CD4-positive, alpha-beta T cell treated with Interleukin-12 subunit alpha and Interleukin-12 subunit beta, for 1 hour (primary cell): ENCODE measurements at places on chromosomes 16 and 17.

DNA sequence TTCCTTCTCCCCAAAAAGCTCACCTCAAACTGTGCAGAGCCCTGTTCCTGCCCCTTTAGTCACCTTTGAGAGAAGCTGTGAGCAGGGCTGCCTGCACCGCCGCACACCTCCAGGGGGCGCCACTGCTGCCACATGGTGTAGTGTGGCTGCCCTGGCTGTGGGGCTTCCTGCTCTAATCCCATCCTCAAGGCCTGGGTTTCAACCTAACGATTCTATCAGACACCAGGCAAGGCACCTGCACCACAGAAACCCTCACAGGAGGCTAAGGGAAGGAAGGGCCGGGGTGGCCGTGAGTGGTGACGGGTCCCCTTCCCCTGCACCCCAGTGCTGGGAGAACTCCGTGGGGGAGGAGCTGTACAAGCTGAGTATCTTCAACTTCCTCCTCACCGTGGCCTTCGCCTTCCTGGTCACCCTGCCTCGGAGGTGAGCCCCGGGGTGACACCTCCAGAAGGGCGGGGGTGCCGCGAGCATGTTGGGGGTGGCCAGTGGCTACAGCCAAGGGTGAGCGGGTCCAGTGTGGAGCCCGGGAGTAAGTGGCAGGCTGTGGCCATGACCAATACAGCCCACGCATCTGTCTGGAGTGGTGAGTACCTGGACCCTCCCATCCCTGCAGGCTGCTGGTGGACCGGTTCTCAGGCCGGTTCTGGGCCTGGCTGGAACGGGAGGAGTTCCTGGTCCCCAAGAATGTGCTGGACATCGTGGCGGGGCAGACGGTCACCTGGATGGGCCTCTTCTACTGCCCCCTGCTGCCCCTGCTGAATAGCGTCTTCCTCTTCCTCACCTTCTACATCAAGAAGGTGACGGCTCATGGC is 7.0 kb downstream of the TMC8 start:
- peak; percentile 52 for DNase-seq

DNA sequence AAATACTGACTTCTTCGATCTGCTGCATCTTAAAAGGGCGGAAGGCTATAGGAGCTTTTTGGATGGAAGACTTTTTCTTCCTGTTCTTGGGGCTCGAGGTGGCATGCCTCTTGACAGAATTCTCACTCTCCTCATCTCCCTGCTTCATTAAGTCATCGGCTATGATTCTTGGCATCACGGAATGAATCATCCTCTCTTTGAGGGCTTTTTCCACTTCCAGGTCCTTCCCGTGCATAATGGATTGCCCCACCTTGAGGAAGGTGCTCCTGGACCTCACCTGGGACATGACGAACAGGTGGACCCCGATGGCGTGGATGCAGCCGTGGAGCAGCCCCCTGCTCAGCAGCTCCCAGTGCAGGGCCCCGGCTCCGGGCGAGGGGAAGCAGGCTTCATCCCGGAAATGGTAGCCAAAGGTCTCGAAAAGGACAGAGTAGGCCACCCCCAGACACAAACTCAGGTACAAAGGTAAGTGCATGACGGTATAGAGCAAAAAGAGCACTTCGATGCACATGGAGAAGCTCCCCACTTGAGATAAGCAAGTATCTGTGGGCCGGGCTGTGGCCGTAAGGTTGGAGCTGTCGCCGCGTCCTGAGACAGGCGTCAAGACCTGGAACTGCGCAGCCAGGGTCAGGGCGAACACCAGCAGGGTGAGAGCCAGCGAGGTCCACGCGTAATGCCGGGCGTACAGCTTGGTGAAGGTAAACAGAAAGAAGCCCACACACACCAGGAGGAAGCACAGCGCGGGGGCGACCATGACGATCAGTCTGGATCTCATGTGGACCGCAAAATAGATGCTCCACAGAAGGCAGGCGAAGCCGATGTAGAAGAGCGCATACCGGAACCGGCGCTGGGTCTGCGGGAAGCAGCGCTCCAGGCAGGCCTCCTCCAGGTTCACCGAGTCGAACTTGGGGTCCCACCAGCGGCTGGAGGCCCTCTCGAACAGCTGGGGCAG is 1.7 kb downstream of the ADCY9 start:
- no peak for DNase-seq

DNA sequence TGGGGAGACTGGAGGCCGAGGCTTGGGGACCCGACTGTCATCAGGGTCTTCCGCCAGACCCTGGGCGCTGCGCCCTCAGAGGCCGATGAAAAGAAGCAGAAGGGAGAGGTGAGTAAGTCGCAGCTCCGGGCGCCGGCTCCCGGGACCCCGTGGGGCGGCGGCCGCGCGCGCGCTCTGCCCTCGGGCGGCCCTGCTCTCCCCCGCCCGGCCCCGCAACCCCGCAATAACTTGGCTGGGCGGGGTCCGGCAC is 392 bp upstream of the ABHD15 start:
- no peak for DNase-seq

GRCh38 chr17:81869221-81870130 is 1.7 kb downstream of the ARHGDIA start:
- peak; percentile 42 for DNase-seq

GRCh38 chr17:27360507-27360906 is 66.6 kb downstream of the WSB1 start:
- DNase-seq, result no peak

DNA sequence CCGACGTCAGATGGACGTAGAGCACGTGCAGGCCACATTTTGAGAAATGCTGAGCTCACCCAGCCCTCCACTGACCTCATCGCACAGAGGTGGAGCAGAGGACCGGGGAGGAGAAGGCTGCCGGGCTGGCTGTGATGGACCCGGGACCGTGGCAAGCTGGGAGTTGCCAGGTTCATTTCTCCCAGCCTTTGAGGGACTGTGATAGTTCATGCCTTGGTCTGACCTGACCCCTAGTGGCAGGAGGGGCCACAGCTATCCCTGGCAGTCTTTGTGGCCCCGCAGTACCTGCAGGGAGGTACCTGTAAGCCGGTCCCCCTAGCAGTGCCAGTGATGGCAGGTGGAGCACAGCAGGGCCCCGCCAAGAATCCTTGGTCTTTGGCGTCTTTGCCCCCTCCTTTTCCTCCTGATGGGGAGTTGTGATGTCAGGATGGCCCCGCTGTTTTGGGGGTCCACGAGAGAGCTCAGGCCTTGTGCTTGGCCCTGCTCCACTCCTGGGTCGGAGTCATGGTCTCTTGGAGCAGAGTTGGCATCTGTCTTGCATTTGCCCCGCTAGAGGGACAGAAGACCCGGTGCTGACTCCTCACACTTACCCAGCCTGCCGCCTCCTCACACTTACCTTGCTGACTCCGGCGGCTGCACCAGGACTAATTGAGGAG is 50.4 kb downstream of the OR1D5 start:
- DNase-seq, result peak; percentile 51

DNA sequence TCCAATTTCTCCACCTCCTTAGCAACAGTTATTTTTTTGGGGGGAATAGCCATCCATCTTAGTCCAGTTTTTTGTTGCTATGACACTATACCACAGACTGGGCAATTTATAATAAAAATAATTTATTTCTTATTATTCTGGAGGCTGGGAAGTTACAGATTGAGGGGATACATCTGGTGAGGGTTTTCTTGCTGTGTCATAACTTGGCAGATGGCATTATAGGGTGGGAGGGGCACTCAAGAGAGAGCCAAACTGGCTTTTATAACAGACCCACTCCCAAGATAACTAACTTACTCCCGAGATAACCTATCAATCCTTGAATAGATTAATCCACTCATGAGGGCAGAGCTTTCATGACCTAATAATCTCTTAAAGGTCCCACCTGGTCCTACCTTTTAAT is 84.2 kb downstream of the ABCA8 start:
- DNase-seq, result no peak

DNA sequence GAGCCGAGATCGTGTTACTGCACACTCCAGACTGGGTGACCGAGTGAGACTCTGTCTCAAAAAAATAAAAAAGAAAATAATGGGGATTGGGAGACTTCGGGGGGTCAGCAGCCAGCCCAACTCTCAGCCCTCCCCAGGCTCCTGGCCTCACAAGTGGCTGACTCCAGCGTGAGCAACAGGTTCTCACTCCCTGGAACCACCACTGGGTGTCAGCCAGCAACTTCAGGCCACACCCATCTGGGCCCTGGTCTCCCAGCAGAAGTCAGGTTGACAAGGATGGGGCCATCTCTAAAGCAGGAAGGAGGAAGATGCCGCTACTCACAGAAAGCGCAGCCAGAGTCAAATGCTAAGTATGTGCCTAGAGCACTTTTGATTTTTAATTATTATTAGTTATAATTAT is 139.4 kb downstream of the C16orf78 start:
- DNase-seq, result no peak

GRCh38 chr16:75488322-75488721 is 6.9 kb downstream of the CHST6 start:
- no peak for DNase-seq

DNA sequence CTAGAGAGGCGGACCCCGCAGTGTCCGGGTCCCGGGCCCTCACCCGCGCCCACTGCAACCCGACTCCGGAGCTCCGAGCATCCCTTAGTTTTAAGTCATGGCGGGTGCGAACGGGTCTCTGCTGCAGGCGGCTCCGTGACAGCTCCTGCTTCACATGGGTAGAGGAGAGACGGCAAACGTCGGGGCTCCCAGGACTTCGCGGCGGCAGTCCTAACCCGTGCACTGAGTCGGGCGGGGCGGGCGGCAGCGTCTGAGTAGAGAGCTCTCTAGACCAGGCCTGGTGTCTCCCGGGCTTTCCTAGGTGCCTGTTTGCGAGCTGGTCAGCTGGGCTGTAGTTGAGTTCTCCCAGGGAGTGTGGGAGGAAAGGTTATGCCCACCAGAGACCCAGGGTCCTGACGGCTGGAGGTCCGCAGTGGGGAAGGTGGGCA is 345 bp downstream of the TSC2 start:
- no peak for DNase-seq

- no peak for DNase-seq
These were observed 34.4 kb upstream of the SLC5A10 start for GRCh38 chr17:18917506-18918032.

GRCh38 chr17:4499431-4500190 is 930 bp downstream of the SPNS2 start:
- DNase-seq, result peak; percentile 46

DNA sequence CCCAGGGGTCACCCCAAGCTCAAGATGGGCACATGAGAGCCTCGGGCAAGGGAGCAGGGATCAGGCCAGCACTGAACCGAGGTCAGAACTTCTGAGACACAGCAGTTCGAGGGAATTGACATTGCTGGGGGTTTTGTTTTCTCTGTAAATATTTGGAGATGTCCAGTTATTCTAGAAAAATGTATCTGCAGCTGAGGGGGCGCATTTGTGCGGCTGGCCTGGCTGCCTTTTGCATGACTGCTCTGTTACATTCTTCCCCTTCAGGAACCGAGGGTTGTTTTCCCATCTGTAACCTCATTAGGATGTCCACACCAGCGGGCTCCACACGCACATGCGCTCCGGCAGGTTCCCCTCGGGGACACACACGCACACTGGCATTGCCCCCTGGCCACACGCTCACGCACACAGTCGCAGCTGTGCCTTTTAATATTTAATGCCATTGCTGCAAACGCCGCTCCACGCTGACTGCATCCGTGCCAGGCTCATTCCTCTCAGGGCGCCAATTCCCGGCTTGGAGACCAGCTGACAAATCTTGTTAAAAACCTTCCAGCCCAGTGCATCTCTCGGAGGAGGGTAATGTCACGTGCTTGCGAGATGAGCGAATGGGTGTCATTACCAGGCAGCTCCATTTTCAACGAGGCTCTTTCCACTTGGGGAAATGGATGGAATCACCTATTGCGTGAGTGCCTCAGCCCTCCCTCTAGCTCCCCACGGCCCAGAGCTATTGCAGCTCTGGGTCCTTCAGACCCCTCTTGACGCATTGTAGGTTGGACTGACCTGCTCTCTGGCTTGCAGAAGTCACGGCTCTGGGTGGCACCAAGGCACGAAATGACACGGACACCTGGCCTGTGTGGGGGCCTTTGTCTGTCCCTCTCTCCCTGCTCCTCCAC is 13.1 kb downstream of the CCR7 start:
- DNase-seq, result no peak

- DNase-seq, result peak; percentile 26
These were observed 2.3 kb downstream of the DLG4 start for GRCh38 chr17:7217113-7217987.

DNA sequence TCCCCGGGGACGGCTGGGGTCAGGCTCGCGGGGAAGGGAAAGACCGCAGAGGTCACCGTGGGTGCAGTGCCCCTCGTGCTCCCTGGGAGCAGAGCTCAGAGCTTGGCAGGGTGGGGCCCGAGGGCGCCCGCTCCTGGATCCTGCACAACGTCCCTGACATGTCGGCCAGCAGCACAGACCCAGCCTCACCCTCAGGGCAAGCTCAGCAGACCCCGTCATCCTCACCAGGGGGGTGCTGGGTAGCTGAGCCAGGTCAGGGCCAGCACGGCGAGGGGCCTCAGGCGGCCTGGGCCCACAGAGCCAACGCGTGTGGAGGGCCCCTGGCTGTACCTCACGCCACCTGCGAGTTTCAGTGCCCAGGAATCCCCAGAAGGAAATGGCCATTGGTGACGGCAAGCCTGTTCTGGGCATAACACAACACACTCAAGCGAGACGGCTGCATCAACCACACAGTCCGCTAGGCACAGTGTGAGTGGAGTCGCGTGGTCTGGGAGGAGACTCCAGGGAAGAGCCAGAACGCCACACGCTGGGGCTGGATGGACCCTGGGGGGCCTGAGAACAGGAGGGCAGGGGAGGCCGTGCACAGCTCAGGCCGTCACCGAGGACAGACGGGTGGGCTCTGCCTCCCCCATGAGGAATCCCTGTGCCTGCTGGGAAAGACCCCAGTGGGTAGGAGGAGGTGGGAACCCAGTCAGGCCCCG is 60.3 kb downstream of the ZNF778 start:
- DNase-seq, result no peak

DNA sequence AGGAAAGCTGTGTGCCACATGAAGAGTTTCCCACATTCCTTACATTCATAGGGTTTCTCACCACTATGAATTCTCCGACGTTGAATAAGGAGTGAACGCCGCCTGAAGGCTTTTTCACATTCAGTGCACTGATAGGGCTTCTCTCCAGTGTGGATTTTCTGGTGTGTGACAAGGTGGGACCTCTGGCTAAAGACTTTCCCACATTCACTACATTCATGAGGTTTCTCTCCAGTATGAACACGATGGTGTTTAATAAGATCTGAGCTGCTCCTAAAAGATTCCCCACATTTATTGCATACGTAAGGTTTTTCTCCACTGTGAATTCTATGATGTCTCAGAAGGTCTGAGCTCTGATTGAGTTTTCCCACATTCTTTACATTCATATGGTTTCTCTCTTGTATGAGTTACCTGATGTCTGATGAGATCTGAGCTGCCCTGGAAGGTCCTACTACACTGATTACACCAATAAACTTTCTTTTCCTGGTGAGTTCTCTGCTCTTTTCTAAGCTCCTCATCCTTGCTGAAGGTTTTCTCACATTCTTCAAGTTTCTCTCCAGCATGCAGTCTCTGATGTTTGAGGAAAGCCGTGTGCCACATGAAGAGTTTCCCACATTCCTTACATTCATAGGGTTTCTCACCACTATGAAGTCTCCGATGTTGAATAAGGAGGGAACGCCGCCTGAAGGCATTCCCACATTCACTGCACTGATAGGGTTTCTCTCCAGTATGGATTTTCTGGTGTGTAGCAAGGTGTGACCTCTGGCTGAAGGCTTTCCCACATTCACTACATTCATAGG is 10.0 kb downstream of the ZNF594 start:
- no peak for DNase-seq

GRCh38 chr17:51778842-51779241 is 379.7 kb downstream of the CA10 start:
- peak; percentile 0 for DNase-seq

- DNase-seq, result no peak
These were observed 20.0 kb downstream of the ABHD15 start for GRCh38 chr17:29546830-29547229.
